ENCODE measurements at places on chromosomes 3 and 15.

DNA sequence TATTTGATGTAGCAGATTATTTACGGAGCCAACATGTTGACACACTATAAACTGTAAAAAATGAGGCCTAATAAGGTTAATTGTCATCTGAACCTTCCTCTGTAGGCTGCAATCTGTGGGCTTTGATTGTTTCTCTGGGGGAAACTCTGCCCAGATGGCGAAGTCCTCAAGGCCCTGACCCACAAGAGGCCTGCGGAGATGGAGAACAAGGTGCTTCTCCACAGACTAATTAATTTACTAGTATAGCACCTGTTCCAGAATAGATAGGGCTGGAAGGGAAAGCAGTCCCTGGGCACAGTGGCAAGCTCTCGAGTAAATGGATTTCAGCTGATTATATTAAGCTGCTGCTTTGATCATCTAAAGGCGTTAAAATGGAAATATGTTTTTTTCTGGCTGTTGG is 338.8 kb upstream of the DNAJC19 start:
- DNase-seq, result no peak

- DNase-seq, result no peak
These were observed 229.7 kb upstream of the BHLHE40 start for GRCh38 chr3:4749567-4750002.

DNA sequence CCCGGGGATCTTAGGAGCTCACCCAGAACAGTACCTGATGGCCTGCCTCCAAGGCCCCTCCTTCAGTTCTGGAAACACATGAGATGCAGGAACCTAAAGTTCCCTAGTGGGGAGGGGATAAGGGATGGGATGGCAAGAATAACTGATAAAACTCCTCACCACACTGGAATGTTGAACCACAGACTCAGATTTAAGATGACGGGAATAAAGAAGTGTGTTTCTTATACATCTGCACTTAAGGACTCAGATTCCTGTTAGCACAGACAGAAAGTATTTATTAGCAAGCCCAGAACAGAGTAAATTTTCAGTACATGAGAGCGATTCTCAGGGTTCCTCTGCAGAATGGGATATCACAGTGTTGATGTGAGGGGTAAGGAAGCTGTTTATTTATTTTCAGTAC is 245.2 kb downstream of the TLE3 start:
- no peak for DNase-seq

GRCh38 chr15:30783019-30783418 is 120.7 kb upstream of the FAN1 start:
- DNase-seq, result no peak

DNA sequence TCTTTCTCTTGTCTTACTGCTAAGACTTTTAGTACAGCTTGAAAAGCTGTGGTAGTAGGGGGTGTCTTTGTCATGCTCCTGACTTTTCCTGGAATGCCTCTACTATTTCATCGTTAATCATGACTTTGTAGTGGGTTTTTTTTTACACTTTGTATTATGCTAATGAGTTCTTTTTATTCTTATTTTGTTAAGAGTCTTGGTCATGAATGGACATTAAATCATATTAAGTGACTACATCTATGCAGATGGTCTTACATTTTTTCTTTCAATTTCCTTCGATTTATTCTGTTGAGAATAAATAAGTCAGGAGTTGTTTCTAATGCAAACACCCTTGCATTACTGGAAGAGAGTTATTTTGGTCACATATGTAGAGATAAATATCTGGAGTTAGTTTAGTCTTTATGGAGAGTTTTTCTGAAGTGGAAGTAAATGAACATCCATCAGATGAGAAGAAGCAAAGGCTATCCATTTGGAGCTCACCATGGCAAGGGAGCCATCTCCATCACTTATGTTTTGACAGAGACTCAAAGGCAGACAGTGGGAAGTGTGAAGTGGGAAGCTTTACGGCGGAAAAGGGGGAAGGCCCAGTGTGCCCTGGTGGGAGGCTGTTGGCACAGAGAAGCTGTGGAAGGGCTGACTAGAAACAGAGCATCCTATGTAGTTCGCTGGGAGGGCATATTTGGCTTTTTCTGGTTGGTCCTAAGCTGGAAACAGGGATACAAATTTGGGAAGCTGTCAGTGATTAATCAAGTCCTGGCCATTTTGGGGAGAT is 73.1 kb upstream of the PRR23E start:
- no peak for DNase-seq

GRCh38 chr3:16547561-16548357 is 34.3 kb upstream of the RFTN1 start:
- DNase-seq, result no peak

DNA sequence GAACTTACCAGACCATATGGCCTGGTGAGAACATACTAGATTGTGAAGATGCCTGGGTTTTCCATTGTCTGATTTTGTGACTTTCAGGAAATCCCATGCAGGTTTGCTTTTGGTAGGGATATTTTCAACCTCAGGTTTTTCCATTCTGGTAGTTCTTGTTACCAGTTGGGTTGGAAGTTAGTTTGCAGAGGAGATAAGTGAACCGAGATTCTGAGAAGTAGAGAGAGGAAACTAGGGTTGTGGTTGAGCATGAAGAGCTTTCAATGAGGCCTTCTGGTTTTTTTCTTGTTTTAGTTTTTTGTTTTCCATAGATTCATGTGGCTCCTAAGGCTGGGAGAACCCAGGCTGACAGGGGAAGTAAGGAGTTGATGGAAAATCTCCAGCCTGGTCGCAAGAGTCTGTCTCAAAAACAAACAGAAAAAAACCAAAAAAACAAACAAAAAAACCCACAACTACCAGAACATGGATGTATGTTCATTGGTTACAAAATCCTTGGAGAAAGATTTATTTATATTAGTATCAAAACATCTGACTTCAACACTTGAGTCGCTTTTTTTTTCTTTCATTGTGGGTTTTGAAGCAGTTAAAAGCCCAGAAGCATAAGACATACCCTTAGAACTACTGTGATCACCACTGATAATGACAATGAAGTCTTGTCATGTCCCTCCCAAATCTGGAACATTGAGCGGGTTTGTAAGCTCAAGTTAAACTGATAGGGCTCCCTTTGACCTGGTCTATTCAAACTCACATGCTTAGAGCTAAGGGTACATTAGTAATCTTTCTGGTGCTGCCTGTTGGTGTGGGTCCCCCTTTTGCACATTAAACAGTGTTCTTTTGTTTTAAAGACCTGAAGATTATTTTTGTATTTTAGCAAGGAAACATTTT is 3.2 kb downstream of the GPR171 start:
- no peak for DNase-seq
